ENCODE measurements at places on chromosomes 13 and 19.

- no peak for DNase-seq
Measured at GRCh38 chr13:31538067-31539042, 201.0 kb upstream of the RXFP2 start.

GRCh38 chr19:55220525-55220924, 8.0 kb downstream of the TMEM86B start:
- no peak for DNase-seq

GRCh38 chr19:47107953-47108746, 5.4 kb downstream of the ZC3H4 start:
- no peak for DNase-seq

DNA sequence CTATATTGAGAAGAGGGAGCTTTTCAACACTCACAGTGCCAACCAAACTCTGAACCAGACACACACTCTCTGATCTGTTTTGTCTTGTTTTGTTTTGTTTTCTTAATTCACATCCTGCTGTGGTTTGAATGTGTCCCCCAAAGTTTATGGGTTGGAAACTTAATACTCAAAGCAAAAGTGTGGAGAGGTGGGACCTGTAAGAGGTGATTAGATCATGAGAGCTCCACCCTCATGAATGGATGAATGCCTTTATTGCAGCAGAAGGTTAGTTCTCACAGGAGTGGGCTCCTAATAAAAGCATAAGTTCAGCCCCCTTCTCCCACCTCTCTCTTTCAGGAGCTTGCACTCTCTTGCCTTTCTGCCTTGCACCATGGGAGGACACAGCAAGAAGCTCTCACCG, 957.1 kb downstream of the PCDH9 start:
- DNase-seq, result no peak

DNA sequence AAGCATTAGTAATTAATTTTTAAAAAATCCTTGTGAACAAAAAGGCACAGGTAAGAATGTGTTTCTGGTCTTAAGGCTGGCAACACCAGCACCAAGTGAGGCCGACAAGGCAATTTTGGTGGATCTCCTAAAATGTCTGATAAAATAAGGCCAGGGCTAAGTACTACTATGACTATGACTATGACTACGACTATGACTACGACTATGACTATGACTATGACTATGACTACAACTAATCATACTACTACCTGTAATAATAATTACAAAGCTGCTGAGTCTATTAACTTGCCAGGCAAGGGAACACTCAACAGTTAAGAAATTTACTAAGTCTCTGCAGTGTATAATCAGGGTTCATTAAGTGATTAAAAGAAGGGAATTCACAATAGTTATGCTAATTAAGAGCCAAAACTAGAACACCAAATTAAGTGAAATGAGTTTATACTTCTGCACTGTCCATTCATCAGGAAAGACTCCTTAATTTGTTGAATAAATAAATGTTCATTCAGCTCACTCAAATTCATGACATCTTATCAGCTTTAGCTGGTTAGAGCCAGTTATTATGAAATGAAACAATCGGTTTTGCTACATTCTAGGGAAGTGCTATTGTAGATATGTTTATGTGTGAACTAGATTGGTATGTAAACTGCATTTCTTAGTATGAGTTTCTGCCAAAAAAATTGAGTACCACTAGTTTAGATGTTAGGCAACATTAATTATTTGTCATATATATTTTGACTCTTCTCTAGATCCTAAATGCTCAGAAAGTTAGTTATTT, 1626.2 kb upstream of the PCDH20 start:
- no peak for DNase-seq

DNA sequence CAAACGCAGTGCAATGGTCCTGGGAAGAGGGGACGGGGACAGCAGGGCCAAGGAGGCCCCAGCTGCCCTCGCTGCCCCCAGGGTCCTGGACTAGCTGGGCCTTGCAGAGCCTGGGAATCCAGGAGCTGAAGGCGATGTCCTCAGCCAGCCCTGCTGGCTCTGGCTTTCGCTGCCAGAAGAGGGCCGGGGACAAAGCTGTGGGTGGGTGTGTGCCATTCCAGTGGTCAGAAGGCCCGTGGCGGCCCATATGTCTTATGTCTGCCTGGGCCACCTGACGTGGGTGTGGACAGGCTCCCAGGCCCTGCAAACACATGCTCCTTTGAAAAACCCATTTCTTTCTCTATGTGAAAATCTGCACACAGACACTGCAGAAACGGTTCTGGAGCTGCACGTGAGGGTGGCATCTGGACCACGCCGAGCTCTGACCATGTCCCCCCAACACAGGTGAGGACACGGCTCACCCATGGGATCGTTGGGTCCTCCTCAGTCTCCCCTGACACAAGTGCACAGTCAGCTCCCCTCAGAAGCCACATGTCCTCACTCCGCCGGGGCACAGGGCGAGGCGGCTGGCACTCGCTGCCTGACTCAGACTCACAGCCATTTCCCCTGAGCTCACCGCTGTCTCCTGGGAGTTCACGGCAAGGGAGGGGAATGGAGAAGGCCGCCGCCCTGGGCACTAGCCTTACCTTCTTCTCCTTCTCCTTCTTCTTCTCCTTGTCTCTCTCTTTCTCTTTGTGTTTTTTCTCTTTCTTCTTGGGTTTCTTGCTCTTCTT, 16.9 kb downstream of the IZUMO4 start:
- no peak for DNase-seq

- no peak for DNase-seq
Measured at GRCh38 chr19:10113592-10113963, 2.1 kb downstream of the P2RY11 start.

GRCh38 chr19:33157906-33158305, 26.0 kb downstream of the WDR88 start:
- no peak for DNase-seq

- no peak for DNase-seq
Measured at GRCh38 chr19:13790354-13790753, 4.9 kb upstream of the ZSWIM4 start.

GRCh38 chr13:86758116-86758515, 913.1 kb upstream of the SLITRK5 start:
- no peak for DNase-seq

- DNase-seq, result no peak
Measured at GRCh38 chr19:12843999-12844732, 5.9 kb downstream of the MAST1 start.

- no peak for DNase-seq
Measured at GRCh38 chr19:14182476-14182875, 23.5 kb downstream of the ADGRL1 start.

GRCh38 chr19:4645718-4646117, 6.4 kb downstream of the TNFAIP8L1 start:
- no peak for DNase-seq

GRCh38 chr13:45451282-45451681, 13.5 kb upstream of the COG3 start:
- no peak for DNase-seq

DNA sequence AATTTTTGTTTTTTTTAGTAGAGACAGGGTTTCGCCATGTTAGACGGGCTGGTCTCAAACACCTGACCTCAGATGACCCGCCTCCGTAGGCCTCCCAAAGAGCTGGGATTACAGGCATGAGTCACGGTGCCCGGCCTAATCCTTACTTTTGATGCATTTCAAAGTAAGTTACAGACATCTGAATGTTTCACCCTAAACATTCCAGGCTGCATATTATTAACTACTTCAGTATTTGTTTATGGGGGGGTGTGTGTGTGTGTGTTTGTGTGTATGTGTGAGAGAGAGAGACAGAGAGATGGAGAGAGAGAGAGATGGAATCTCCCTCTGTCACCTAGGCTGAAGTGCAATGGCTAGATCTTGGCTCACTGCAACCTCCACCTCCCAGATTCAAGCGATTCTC, 13.1 kb downstream of the SULT2B1 start:
- DNase-seq, result no peak

DNA sequence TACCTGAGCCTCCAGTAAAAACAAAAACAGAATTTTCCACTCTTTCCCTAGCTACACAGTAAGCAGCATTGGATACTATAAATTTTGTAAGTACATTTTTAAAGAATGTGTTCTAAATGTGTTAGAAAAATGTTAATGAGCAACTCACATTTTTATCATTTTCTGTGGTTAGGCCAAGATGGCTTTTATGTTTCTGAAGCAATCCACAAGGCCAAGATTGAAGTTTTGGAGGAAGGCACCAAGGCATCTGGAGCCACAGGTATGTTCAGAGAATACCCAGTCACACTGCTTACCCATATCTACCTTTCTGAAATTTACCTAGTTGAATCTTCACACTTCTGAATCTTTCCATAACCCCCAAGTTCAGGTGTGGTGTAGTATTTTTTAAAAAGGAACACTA, 21.6 kb downstream of the SERPINE3 start:
- no peak for DNase-seq

GRCh38 chr13:74115133-74115532, 19.1 kb downstream of the KLF12 start:
- DNase-seq, result no peak

DNA sequence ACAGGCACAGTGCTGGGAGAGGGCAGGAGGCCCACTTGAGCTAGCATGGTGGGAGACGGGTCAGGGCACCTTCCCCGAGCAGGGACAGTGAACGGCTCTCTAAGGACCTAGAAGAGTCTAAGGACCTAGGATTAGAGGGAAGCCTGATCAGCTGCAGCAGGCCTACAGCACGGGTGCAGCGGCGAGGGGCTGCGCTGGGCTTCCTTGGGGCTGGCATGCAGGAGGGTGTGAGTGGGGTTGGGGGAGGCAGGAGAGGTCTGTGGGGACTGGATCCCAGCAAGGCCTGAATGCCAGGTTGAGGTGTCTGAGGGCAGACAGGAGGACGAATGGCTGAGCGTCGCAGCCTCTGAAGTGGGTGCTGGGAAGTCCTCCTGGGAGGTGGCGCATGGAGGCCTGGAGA, 3.6 kb downstream of the SCAF1 start:
- DNase-seq, result no peak

GRCh38 chr19:17282488-17283125, 906 bp downstream of the ANKLE1 start:
- peak; percentile 63 for DNase-seq

DNA sequence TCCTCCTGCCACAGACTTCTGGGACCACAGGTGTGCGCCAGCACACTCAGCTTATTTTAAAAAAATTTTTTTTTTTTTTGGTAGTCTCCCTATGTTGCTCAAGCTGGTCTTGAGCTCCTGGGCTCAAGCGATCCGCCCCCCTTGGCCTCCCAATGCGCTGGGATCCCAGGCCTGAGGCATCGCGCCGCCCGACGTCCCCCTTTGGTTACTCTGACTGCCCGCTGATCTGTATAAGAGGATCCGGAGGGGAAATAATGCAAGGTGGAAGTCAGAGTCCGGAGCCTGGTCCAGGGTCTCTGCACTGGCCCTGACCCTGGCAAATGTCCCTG, 486 bp upstream of the ZNF805 start:
- DNase-seq, result no peak

GRCh38 chr13:90281709-90282108, 1065.8 kb upstream of the MIR17HG start:
- no peak for DNase-seq
